NCI-H82 (cell line): ENCODE measurements at places on chromosomes 5 and 9.

GRCh38 chr5:125199968-125200865, 453.8 kb upstream of the ZNF608 start:
- DNase-seq = peak; percentile 89

DNA sequence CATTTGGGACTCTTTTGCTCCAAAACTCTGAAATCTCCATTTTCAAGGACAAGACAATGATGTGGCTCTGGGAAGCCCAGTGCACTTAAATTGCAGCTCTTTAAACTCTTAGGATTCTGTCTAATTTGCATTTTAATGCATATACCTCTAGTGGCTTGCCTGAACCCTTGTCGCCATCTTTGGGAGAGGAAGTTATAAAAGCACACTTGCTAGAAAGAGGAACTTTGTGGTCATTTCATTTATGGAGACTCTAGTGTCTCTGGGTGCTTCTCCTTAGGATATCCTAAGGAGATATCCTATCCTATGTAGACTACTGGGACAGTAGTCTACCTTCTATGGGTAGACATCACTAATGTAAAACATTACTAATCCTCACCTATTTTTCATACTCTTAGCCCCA, 77.3 kb upstream of the SLC1A3 start:
- no peak for DNase-seq

DNA sequence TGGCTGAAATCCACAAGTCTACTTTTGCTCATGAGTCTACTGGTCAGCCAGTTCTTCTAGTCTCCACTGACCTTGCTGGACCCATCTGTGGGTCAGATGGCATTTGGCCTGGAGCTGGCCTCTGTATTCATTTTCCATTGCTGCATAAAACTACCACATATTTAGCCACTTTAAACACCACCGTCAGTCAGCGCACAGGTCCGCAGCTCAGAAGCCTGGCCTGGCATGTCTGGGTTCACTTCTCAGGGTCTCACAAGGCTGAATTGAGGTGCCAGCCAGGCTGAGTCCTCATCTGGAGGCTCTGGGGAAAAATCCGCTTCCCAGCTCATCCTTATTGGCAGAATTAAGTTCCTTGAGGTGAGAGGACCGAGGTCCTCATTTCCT, 54.7 kb downstream of the BARX1 start:
- DNase-seq = no peak

GRCh38 chr5:107129051-107129450, 541.7 kb downstream of the EFNA5 start:
- no peak for DNase-seq
